ENCODE measurements at places on chromosomes 1 and 21.

- DNase-seq = no peak
Measured at GRCh38 chr1:89808441-89809117, 12.3 kb upstream of the LRRC8D start.

DNA sequence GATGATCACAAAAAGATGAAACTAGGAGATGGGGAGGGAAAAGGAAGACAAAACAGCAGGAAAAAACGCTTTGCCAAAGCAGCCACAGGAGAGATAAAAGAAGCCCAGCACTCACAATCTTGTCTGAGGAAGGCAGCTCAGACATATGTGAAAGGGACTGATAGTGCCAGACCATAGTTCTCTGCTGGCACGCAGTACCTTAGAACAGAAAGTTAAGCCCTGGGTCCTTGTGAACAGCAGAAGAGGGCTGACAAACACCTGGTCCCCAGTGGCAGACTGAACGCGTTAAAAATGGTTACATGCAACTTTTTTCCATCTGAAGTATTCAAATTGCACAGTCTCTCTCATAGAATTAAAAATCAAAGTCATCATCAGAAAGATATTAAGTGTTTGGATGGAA is 433.2 kb upstream of the ADAMTS5 start:
- DNase-seq = no peak

GRCh38 chr1:111630567-111630966 is 11.0 kb downstream of the RAP1A start:
- DNase-seq = no peak

GRCh38 chr1:150567717-150568593 is 11.5 kb downstream of the MCL1 start:
- peak; percentile 98 for DNase-seq

DNA sequence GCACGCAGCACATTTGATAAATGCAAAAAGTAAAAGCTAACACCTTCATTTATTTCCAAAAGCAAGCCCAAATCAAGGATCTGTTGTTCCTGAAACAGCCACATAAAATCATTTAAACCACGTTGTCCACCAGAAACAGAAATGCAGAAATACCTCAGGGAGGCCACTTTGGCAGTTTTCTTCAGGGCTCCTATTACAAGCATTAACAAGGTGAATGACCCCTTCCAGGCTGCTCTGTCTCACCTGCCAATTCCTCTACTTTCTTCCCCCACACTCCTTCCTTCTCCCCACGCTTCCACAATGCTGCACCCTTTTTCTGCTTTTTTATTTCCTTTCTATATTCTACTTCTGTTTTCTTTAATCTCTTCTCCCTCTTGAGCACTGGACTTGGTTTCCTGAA is 55.0 kb upstream of the PTGFRN start:
- no peak for DNase-seq

DNA sequence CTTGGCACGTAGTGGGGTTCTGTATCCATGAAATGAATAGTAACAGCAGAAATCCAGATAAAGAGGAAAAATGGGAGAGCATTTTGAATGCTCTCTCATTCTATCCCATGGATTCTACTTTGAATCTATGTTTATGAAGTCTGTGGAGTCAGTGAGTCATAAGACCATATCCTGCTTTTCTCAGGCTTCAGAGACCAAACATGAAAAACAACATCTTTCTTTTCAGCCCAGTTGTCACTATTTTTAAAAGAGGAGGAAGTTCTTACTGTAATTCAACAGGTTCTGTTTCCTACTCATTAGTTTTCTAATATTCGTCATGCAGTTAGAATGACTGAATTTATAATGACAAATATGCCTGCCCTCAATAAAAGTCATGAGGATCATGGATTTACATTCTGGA is 39.4 kb upstream of the CD55 start:
- no peak for DNase-seq

- no peak for DNase-seq
Measured at GRCh38 chr1:152613511-152613910, at the start of gene LCE3B. TSS of gene LCE3B (plus strand) at chr1:152613811. CDS start at chr1:152613811, 0 bp downstream.

DNA sequence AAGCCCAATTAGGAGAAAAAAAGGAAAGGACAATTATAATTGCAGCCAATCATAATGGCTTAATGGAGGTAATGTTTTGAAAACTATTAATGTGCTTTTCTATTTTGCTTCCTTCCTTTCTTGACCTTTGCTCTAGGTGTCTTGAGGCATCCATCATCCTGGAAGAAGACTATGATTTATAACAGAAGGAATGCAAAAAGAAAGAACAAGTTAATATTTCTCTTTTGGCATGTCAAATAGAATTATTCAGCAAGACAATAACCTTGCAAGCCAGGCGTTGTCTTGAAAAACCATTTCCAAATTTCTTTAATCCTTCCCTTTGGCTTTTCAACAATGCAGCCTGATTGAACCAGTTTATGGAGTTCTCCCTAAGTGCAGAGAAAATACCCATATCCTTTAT is 107.7 kb upstream of the USP24 start:
- no peak for DNase-seq

All from body of pancreas (tissue), 4 donors.